ENCODE measurements at places on chromosomes 5 and 9.

DNA sequence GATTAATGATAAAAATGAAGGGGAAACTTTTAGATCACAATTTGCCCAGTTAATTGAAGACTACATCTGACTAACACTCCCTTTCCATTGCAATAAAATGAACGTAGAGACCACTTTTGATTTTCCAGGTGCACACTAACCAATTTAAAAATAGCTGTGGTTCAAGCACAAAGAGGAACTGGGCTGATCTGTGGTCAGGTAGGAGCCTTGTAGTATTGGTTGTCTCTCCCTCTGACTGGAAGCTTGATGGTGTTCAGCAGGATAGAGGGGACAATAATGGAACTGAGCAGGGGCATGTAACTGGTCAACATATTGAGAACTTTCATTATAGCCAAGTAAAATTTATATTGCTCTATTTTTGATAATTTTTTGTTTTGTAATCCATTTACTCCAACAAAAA is 886.8 kb upstream of the SEMA6A start:
- DNase-seq = no peak

- DNase-seq = no peak
Observed at GRCh38 chr5:2657151-2657550, 94.3 kb downstream of the IRX2 start.

DNA sequence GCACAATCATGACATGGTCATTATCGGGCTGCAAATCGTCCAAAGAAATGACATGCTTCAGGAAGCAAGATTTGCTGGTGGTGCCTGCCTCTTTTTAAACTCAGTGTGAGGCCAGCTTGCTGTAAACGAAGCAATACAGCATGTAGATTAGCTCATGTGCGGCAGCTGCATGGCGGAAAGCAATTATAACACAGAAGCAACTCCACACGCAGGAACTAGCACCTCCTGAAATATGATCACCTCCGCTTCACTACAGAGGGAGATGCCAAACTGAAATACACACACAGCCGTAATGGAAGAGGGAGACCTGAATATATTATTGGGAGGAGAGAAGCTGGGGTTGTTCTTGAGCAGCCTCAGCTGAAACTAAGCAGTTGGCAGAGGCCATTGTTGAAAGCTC is 312.5 kb downstream of the PSAT1 start:
- no peak for DNase-seq

- no peak for DNase-seq
Observed at GRCh38 chr5:58071566-58071965, 388.3 kb downstream of the PLK2 start.

GRCh38 chr5:32390819-32391591 is 53.5 kb downstream of the ZFR start:
- DNase-seq = peak; percentile 24

- DNase-seq = peak; percentile 66
Observed at GRCh38 chr5:78008356-78008967, 232.3 kb upstream of the TBCA start.

GRCh38 chr5:77563475-77563874 is 71.4 kb upstream of the WDR41 start:
- no peak for DNase-seq

GRCh38 chr5:6183391-6184390 is 194.7 kb downstream of the MED10 start:
- DNase-seq = no peak
